ENCODE measurements at places on chromosomes 12 and 14.

GRCh38 chr14:22814941-22815713 lies at the start of gene SLC7A7:
Gene SLC7A7 (minus strand): TSS chr14:22815435. CDS start chr14:22813398, 2,037 bp downstream.
- DNase-seq: no peak

DNA sequence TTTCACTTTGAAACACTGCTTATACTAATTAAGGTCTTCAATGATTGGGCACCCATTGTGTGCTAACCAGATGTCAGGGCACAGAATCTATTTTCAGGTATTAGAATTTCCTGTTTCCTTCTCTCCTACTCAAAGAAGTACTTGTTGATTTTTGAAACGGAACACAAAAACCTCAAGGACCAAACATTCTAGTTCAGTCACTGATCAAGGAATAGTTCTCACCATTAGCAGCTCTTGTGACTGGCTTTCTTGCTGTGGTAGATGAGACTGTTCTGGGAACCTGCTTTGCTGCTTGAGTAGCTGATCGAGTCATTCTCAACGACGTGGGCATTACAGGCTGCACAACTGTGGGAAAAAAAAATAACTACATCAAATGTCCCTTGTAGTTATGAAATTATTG lies 11.0 kb downstream of the DLGAP5 start:
- no peak for DNase-seq

DNA sequence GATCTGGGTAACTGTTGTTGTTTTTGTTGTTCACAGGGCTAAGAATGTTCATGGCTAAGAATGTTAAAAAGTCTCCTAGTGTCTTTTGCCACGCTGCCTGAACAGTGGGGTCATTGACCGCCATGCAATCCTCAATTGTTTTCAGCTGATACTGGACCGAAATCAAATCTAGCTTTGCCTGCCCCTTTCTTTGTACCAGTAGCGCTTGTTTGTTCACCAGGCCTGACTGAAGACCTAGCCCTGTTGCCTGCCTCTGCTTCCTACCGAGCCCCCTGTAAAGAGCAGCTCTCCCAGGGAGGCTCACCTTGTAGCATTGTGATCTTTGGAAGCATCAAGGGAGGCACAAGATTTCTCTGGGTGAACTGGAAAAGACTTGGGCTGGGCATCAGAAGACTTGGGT lies 6.7 kb downstream of the PSEN1 start:
- DNase-seq: no peak

- DNase-seq: no peak
Measured at GRCh38 chr14:103551338-103551762, 11.1 kb downstream of the BAG5 start.

- DNase-seq: no peak
Measured at GRCh38 chr14:90275820-90276219, 19.5 kb downstream of the PSMC1 start.

GRCh38 chr14:33847066-33847465 lies 103.8 kb downstream of the EGLN3 start:
- DNase-seq: no peak

DNA sequence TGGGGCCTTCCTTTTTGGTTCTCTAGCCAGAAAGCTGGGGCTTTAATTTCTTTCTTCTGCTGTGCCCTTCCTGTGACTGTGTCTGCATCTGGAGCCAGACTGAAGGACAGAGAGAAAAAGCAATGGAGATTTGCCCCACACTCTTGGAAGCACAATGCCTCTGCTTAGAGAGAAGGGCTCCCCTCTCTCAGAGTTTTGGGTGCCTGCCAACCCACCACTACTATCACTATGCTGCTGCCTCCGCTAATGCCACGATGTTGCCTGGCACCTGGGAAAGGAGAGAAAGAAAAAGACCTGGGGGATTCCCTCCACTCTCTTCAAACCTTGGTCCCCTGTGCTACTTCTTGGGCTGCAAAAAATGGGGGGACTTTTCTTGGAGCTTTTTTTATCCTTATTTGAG lies 52.6 kb downstream of the TMEM260 start:
- no peak for DNase-seq

- DNase-seq: no peak
Measured at GRCh38 chr12:6526766-6527525, 7.4 kb upstream of the GAPDH start.

GRCh38 chr12:117090816-117091711 lies 8.2 kb downstream of the TESC start:
- DNase-seq: no peak

GRCh38 chr12:48078901-48079300 lies 27.0 kb downstream of the SENP1 start:
- DNase-seq: no peak

GRCh38 chr14:77730976-77731497 lies 23.1 kb downstream of the SLIRP start:
- no peak for DNase-seq

DNA sequence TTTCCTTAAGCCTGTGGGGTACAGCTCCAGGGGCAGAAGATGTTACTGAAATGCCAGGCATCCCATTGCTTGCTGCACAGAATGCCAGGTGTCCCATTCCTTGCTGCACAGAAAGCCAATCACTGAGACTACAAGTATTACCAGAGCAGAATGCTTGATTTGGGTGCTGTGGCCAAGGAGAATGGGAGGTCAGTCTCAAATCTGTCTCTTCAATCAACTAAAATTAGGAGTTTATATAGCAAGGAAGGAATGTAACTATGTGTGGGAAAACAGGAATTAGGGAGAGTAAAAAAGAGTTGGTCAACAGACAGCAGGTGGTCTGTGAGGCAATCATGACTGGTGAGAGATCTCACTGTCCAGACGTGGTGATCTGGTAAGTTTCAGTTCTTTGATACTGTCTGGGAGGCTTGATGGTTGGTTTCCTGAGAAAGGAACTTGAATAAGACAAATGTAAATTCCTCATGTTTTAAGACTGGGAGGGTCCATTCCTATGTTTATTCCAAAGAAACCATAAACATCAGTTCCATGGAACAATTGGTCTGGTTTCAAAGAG lies 31.2 kb upstream of the VASH1 start:
- no peak for DNase-seq

GRCh38 chr12:5247144-5247543 lies 184.8 kb upstream of the NTF3 start:
- no peak for DNase-seq

DNA sequence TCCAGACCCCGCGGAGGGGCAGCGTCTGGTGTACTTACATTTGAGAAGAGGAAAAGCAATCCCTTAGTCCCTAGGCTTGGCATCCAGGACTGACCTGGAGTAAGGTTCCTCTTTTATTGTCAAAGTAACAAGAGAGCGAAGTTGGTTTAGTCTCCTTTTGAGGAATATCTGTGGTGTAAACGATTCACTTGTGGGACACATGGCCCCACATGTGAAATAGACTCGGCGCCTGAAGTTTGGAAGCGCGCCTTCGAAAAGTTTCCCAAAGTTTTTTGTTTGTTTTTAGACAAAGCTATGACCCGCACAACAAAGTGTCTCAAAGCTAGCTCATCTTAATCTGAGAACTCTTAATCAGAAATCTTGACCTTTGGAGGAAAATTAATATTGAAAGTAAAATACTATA lies 744 bp downstream of the STYX start:
- DNase-seq: peak; percentile 17

DNA sequence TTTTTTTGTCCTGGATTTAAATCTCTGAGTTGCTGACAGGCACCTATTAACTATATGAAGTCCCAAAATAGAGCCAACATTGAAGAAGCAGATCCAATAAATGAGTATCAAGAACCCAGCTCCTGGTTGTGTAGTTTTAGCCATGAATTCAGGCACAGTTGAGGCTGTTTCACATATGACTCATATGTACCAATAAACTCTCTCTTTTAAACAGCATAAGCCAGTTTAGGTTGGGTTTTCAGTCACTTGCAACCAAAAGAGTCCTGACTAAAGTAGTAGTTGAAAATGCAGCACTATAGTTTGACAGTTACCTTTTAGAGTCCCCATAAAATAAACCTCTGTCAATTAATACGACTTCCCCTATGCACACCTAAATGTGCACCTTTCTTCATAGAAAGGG lies 389.9 kb downstream of the RPS29 start:
- no peak for DNase-seq

DNA sequence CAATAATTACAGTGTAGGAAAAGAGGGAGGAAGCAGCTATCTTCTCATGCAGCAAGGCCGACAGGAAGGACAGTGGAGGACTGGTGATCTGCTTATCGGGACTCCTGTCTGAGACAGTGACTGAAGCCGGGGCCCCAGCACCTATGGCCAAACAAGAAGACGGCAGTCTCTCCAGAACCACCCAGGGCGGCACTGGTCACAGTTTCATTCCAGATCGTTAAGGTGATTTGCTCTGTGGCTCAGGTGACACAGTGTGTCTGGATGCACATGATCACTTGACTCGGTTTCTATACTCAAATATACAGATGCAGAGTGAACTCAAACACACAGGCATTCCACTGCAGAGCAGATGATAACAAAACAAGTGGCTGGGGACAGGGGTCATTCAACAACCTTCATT lies 52.1 kb upstream of the CORO1C start:
- no peak for DNase-seq

DNA sequence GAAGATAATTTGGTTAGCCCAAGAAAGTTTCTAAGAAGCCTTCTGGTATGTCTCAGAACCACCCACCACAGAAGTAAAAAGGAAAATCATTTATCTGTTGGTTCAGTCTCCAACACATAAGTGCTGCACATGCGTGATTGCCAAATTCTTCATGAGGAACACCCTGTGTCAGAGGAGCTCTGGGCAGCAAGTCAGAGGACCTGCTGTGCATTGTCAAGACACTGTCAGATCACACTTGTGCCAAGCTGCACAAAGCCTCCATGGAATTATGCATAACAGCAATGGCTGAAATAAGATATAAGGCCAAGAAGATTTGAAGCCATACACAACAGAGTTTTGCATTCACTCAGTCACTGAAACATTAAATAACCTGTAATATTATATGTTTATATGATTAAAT lies 1304.7 kb upstream of the FLRT2 start:
- no peak for DNase-seq

GRCh38 chr12:12791756-12792369 lies 6.4 kb downstream of the APOLD1 start:
- no peak for DNase-seq

DNA sequence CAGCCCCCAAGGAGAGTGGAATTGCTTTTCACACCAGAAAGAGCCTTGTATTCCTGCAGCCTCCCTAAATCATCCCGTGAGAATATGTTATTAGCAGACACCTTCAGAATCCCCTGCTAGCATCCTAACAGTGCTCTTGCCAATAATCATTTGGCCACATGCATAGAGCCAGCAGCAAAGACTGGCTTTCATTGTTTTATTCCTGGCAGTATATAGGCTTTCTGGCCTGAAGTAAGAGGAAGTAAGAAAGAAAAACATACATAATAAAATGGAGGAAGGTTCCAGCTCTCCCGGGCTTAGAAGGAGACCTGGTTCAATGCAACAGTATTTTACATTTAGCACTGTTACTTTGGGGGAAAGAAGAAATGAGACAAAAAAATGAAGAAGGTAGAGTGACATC lies 176.7 kb upstream of the ATF7IP start:
- DNase-seq: no peak

DNA sequence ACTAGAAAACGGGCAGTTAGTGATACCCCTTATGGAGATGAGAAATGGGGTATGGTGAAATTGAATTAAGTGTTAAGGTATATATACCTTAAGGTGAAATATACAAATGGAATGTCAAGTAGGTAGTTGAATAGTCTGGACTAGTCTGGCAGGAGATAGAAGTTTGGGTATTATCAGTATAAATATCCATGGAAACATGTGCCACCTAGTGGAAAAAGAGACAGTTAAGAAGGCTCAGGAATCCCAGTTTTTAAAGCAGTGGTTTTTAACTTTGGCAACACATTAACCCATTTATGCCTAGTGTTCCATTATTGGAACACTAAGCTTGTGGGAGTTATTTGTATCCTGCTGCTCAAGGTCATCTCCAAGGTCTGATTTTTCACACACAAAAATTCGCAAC lies 38.6 kb upstream of the TPH2 start:
- DNase-seq: no peak

DNA sequence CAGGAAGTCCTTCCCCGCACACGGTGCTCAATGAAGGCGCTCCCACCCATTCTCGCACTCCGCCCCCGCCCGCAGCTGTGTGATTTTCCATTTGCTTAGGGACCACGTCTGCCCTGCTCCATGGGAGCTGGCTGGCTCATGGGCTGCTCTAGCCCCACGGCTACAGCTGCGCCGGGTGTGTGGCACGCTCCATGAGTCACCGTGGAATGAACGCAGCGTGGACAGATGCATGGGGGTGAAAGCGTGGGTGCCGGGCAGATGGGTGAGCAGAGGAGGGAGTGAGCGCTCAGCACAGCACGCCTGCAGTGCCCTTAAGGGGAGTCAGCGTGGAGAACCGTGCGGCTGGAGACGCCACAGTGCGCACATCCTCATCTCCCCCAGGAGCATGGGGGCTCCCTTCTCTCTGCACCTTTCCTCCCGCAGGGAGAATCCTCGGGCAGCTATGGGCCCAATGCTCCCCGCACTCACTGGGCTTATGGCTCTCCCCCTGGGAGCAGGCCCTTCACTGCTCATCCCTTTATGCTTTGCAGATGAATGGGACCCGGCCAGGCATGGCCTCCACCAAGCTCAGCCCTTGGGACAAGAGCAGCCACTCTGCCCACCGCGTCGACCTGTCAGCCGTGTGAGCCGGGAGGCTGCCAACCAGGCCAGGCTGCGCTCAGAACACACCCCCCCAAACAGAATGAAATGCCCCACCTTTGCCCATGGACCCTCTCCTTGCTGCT lies 185.1 kb downstream of the ADGRD1 start:
- DNase-seq: no peak

GRCh38 chr12:48001505-48002413 lies 2.5 kb downstream of the COL2A1 start:
- no peak for DNase-seq

DNA sequence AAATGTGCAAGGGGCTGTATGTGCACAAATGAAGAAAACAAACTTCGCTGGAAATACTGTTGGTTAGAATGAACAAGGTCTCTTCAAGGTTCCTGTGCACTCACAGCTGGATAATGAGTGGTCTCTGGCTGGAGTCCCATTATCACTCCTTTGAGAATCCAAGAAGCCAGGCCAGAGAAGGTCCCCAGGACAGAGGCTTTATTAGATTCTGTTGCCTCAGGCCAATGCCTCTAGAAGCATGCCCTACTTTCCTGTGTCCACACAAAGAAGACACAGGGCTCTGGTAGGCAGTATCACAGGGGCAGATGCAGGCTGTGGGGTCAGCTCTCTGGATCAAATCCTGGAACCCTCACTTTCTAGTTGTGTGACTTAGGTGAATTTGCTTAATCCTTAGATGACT lies 384.7 kb downstream of the GRIN2B start:
- no peak for DNase-seq

- DNase-seq: no peak
Measured at GRCh38 chr12:991350-992333, 619 bp downstream of the ERC1 start.

DNA sequence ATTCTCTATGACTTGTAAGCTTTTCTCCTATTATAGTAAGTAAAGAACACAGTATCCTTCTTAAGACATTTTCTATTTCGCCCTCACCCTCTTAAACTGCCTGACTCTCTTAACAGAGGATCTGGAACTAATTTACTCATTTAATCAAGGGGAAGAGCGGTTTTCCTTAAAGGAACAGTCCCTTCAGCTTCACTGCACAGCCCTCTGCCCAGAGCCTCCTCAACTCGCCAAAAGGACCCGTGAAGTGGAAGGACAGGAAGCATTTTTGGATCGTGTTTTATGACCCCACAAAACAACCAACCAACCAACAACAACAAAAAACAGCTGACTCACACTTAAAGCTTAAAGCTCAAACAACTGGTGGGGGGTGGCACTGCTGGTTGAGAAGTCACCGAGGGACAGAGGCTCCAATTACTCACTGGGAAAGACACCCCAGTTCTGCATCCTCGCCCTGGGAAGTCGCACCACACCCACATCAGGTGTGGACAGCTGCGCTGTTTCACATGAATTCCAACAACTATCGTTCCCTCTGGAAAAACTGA lies 35.7 kb downstream of the NID2 start:
- no peak for DNase-seq

- no peak for DNase-seq
Measured at GRCh38 chr12:69500631-69501030, 30.4 kb downstream of the FRS2 start.
